NK-92 treated with Interleukin-12 subunit alpha and Interleukin-12 subunit beta, amount 100 ng/mL, for 24 hours (cell line): ENCODE measurements at places on chromosomes 3 and 15.

- DNase-seq, result no peak
These were observed 17.4 kb upstream of the RBMS3 start for GRCh38 chr3:29263476-29263875.

DNA sequence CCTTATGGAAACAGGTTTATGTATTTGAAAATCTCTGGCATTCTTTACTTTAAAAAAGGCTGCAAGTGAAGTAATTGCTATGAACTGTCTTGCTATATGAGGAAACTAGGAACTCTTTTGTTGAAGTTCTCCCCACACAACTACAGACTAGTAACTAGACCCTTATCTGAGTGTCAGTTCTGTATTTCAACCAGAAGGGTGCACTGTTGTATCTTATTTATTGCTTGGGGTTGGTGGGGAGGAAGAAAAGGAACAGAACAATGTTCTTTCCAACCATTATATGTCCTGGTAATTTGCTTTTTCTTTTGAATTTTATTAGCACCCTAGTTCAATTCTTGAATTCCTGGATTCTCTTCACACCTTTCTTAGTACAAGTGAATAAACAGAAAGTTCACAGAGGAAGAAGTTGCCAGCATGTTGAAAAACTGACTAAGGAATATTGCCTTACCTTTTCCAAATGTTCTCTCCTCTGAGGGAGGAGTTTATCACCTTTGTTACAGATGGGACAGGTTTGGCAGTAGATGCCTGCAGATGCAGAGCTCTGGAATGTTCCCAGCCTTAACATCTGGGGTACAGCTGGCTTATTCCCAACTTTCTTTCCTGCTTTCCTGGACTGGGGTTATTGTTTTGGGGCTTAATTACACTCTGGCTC, 162.4 kb upstream of the CFAP20DC start:
- no peak for DNase-seq

GRCh38 chr3:87822563-87822962, 236.2 kb downstream of the CGGBP1 start:
- no peak for DNase-seq

GRCh38 chr15:29018120-29018805, 132.5 kb downstream of the APBA2 start:
- DNase-seq, result no peak

- DNase-seq, result no peak
These were observed 10.8 kb downstream of the UMPS start for GRCh38 chr3:124741027-124741426.
